Mesendoderm (in vitro differentiated cells): ENCODE measurements at places on chromosomes 1 and 21.

- no peaks in the 10 kb centered on the region for H3K27me3 ChIP-seq
- H3K36me3 ChIP-seq = no peaks in the 10 kb centered on the region
- H3K4me1 ChIP-seq = peaks cover 7% of the 10 kb centered on the region
Measured at GRCh38 chr1:221634606-221635005, 107.3 kb downstream of the DUSP10 start.

- H3K36me3 ChIP-seq = no peaks in the 10 kb centered on the region
- no peak for DNase-seq
- no peak overlapping the region for H3K4me3 ChIP-seq
Measured at GRCh38 chr1:33171977-33172813, 9.6 kb downstream of the TRIM62 start.

- H3K4me3 ChIP-seq = no peak overlapping the region
- H3K27ac ChIP-seq = peak overlapping the region; percentile 5
- peaks cover 8% of the 10 kb centered on the region for H3K4me1 ChIP-seq
- no peaks in the 10 kb centered on the region for H3K36me3 ChIP-seq
Measured at GRCh38 chr1:64343823-64344190, 126.1 kb upstream of the CACHD1 start.

DNA sequence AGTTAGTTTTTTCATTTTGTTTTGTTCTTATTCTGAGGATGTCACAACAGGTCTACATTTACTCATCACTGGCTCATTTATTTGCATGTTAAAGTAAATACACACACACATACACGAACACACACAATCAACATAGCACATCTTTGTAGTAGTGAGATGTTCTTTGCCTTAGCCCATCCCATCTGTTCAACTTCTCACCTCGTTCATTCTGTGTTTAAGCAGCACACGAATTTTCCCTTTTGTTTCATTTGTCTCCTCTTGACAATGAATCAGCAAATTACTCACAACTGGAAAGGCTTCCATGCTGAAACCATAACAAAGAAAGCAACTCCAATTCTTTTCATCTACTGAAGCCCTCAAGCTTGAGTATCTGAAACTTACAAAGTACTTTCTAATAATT, 133.3 kb upstream of the CHRM3 start:
- H3K4me3 ChIP-seq = no peak overlapping the region
- DNase-seq = no peak
- H3K27me3 ChIP-seq = no peaks in the 10 kb centered on the region
- no peak overlapping the region for H3K27ac ChIP-seq

DNA sequence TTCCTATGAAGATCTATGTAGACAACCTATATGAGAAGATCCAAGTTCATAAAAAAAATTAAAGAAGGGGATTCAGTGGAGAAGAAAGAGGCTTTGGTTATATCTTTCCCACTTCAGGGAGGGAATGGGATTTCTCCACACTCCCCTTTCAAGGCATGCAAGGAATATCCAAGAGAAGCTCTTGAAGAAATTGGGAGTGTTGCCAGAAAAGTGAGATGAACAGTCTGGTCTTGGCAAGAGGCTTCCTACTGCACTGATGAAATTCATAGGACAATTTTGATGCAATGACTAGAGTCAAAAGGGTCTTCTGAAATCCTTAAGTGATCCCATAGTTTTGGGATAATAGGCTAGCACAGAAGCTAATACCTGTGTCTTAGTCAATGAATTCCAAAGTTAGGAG, 153.0 kb downstream of the KCTD3 start:
- H3K4me3 ChIP-seq = no peak overlapping the region
- H3K36me3 ChIP-seq = no peaks in the 10 kb centered on the region
- H3K27ac ChIP-seq = no peak overlapping the region
- DNase-seq = no peak
- H3K27me3 ChIP-seq = no peaks in the 10 kb centered on the region

DNA sequence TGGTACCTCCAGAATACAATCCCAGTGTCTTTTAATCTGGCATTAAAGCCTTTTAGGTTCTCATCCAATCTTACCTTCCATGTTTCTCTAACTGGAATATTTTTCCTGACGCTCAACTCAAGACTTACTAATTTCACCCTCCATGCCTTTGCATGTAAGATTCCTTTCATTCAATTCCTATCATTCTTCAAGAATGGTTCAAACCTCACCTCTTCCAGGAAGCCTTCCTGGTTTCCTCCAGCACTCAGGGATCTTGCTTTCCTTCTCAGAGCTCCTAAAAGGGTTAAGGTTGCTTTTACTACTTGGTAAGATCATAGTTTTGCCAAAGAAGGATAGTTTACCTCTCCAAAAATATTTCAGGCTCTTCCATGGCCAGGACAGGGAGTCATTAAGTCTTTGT, 91.2 kb upstream of the CACNA1E start:
- no peak overlapping the region for H3K4me3 ChIP-seq
- DNase-seq = no peak
- H3K27ac ChIP-seq = no peak overlapping the region
- H3K27me3 ChIP-seq = no peaks in the 10 kb centered on the region
- H3K36me3 ChIP-seq = no peaks in the 10 kb centered on the region

DNA sequence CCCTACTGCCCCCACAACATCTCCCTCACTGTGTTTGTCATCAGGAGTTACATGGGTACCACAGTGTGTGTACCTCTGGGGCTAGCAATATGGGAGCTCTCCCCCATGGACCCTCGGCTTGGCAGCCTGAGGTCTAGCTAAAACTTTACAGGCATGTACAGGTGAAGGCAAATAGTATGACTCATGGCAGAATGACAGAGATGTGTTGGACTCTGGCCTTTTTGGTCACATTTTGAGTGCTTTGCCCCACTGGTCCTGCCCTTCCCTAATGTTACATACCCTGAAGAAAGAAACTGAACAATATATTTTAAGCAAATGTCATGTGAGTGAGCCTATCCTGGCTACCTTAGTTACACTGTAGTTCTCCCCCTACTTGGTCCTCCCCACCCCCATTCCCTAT, 124.0 kb downstream of the NGF start:
- DNase-seq = no peak
- no peaks in the 10 kb centered on the region for H3K36me3 ChIP-seq
- no peak overlapping the region for H3K4me3 ChIP-seq

GRCh38 chr1:42551180-42551579, 88.1 kb downstream of the CCDC30 start:
- H3K27ac ChIP-seq = no peak overlapping the region
- H3K27me3 ChIP-seq = no peaks in the 10 kb centered on the region
- H3K4me3 ChIP-seq = no peak overlapping the region
- DNase-seq = no peak

DNA sequence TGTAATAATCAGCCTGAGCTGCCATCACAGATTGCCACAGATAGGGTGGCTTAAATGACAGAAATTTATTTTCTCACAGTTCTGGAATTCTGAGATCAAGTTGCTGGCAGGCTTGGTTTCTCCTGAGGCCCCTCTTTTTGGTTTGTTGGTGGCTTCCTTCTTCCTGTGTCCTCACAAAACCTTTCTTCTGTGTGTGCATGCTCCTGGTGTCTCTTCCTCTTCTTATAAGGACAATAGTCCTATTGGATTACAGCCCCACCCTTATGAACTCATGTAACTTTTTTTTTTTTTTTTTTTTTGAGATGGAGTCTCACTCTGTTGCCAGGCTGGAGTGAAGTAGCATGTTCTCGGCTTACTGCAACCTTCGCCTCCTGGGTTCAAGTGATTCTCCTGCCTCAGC, 41.0 kb upstream of the F3 start:
- H3K36me3 ChIP-seq = no peaks in the 10 kb centered on the region
- no peak for DNase-seq
- no peak overlapping the region for H3K4me3 ChIP-seq

GRCh38 chr1:27087371-27088220, 67.3 kb downstream of the SLC9A1 start:
- H3K36me3 ChIP-seq = no peaks in the 10 kb centered on the region
- no peak overlapping the region for H3K4me3 ChIP-seq
- H3K27me3 ChIP-seq = no peaks in the 10 kb centered on the region

DNA sequence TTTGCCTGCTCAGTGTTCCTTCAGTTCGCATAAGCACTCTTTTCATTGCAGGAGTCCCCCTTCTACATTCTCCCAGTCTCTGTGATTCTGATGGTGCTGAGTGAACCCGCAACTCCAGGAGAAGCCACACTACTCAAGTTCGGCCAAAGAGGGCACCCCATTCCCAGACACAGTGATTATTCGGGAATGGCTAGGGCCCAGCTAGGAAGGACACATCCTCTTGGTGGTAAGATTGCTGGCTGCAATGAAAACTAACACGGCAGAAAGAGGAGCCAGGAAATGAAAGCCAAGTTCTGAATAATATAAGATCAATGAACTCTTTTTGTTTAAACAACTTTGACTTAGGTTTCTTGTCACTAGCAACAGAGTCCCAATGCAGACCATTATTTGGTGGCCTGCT, 14.9 kb downstream of the CREG1 start:
- no peak overlapping the region for H3K27ac ChIP-seq
- peak; percentile 83 for DNase-seq
- no peaks in the 10 kb centered on the region for H3K4me1 ChIP-seq
- no peaks in the 10 kb centered on the region for H3K27me3 ChIP-seq
- H3K36me3 ChIP-seq = no peaks in the 10 kb centered on the region

GRCh38 chr1:152014943-152015342, 21.3 kb upstream of the S100A10 start:
- no peaks in the 10 kb centered on the region for H3K36me3 ChIP-seq
- no peak overlapping the region for H3K27ac ChIP-seq
- no peaks in the 10 kb centered on the region for H3K27me3 ChIP-seq
- H3K4me3 ChIP-seq = no peak overlapping the region
- no peak for DNase-seq

GRCh38 chr1:36327421-36328087, 4.1 kb upstream of the EVA1B start:
- H3K27ac ChIP-seq = no peak overlapping the region
- H3K27me3 ChIP-seq = no peaks in the 10 kb centered on the region
- H3K4me3 ChIP-seq = no peak overlapping the region
- peaks cover 3% of the 10 kb centered on the region for H3K4me1 ChIP-seq

- H3K36me3 ChIP-seq = peaks cover 6% of the 10 kb centered on the region
- H3K4me3 ChIP-seq = no peak overlapping the region
- H3K27ac ChIP-seq = no peak overlapping the region
- H3K4me1 ChIP-seq = no peaks in the 10 kb centered on the region
- peak; percentile 61 for DNase-seq
Measured at GRCh38 chr1:10338047-10338446, 60.8 kb upstream of the PGD start.

DNA sequence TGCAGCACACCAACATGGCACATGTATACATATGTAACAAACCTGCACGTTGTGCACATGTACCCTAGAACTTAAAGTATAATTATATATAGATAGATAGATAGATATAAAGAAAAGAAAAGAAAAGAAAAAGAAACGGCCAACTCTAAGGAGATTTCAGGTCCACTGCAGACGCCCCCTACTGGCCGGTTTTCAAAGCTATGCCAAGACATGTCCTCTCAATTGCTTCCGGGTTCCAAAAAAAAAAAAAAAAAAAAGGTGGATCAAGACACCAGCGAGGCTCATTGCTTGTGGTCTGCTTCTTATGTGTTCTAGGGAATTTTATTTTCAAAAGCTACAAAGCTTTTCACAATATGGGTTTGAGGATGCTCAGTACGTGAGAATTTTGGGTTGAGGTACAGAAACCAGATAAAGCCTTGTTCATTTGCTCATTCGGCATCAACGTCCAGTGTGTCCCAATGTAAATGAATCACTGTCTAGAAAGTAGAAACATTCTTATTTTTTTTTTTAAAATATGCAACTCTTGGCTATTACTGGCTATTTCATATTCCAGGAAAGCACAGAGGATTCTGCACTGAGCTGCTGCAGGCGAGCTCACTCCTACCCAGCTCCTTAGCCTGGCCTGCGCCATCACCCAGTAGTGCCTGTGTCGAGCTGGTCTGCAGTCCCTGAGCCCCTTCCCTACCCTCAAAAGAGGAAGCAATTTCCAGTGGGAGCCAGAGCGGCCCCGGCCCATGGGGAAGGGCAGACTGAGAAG, 643.0 kb downstream of the KIF26B start:
- no peak overlapping the region for H3K4me3 ChIP-seq
- H3K4me1 ChIP-seq = no peaks in the 10 kb centered on the region
- peak; percentile 69 for DNase-seq
- H3K36me3 ChIP-seq = no peaks in the 10 kb centered on the region

DNA sequence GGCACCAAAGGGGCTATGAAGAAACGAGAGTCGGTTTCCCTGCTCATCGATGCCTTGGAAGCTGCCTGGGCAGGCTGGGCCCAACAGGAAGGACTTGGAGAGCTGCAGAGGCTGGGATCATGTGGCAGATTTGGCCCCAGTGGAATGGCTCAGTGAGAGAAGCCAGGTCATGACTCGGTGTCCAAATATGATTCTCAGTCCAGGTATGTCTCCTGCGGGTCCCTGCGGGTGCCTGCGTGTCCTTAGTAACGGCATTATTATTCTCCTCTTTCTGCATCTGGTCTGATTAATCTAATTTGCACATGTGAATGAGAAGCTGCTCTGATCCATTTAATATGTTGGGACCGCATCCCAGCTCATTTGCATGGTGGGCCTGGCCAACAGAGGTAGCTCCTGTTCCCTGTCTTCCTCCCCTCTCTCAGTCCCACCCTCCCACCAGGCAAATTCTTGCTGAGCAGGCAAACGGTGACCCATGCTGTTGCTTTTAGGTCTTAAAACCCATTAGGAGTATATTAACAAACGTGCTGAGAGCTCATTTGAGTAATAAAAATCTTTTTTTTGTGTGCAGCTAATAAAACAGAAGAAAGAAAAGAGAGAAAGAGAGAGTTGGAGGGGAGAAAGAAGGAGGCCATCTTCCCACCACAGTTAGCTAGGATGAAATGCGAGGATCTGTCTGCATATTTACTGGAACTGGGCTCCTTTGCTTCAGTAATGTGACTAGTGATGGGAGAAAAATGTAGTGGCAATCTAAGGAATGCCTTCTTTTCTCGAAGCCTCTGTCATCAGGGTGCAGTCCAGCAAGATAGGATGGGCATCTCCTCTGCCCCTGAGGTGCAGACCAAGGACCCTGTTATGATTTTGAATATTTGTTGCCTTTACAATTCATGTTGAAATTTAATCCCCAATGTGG, 133.5 kb downstream of the HMGB4 start:
- H3K27ac ChIP-seq = no peak overlapping the region
- H3K4me3 ChIP-seq = no peak overlapping the region
- H3K36me3 ChIP-seq = no peaks in the 10 kb centered on the region
- DNase-seq = no peak

GRCh38 chr1:204702552-204703267, 17.2 kb upstream of the LRRN2 start:
- H3K36me3 ChIP-seq = no peaks in the 10 kb centered on the region
- H3K27me3 ChIP-seq = no peaks in the 10 kb centered on the region
- no peak for DNase-seq
- H3K4me1 ChIP-seq = peaks cover 18% of the 10 kb centered on the region

DNA sequence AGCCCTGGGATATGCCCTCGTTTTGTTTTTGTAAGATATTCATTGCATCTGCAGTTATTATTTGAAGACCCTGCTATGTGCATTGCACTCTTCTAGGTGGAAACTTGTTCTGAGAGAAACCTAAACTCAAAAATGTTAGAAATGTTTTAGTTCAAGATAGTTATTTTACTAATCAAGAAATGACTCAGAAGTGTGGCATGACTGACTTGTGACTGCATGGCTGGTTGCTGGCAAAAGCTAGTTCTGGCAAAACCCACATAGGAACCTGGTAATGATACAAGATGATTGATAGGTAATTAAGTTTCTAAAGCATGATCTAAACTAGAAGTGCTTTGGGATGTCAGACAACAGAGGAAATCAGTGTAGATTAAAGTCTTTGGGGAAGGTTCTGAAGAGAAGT, 33.8 kb upstream of the NFASC start:
- H3K36me3 ChIP-seq = no peaks in the 10 kb centered on the region
- no peaks in the 10 kb centered on the region for H3K27me3 ChIP-seq
- DNase-seq = no peak
- H3K27ac ChIP-seq = no peak overlapping the region

- H3K4me1 ChIP-seq = no peaks in the 10 kb centered on the region
- no peaks in the 10 kb centered on the region for H3K27me3 ChIP-seq
- no peak overlapping the region for H3K4me3 ChIP-seq
- DNase-seq = no peak
- no peak overlapping the region for H3K27ac ChIP-seq
- H3K36me3 ChIP-seq = no peaks in the 10 kb centered on the region
Measured at GRCh38 chr1:236808564-236809130, 13.6 kb downstream of the MTR start.
